Stimulated activated CD4-positive, alpha-beta T cell treated with anti-CD3 and anti-CD28 coated beads, Interleukin-1b, Interleukin-23, amount 100 ng/mL, for 1 hour (primary cell): ENCODE measurements at places on chromosomes 16 and 17.
A peak's percentile ranks its signal among the peaks of the same experiment; 100 is the strongest.

GRCh38 chr16:57814896-57815295 is 12.6 kb upstream of the KIFC3 start:
- no peak for DNase-seq

DNA sequence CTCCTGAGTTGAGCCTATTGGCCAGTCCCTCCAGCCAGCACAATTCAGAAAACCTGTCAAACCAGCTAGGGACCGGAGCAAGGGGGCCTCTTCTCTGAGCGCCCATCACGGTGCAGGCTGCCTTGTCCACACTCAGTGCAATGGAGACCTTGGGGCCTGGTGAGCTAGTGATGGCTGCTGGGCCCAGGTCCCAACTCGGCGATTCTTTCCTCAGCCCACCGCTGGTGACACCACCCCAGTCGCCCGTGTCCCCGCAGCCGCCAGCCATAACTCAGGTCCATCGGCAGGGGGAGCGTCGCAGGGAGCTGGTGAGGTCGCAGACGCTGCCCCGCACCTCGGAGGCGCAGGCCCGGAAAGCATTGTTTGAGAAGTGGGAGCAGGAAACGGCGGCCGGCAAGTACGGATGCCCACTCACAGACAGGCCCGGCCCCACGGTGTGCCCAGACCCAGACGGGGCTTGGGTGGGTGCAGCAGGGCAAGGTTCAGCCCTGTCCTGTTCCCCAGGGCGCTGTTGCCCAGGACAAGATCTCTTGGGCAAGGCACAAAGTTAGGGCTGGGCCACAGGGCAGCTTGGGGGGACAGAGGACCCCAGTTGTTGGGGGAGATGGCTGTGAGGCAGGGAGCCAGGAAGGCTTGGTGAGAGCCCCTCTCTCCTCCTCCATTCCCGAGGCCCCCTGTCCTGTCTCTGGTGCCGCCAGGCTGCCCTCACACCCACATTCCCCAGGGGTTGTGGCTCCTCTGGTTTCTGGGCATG is 10.8 kb downstream of the SMTNL2 start:
- no peak for DNase-seq

- DNase-seq: no peak
Observed at GRCh38 chr17:54324813-54325212, 502.1 kb downstream of the KIF2B start.

GRCh38 chr16:14035092-14035491 is 36.0 kb upstream of the MRTFB start:
- no peak for DNase-seq

- no peak for DNase-seq
Observed at GRCh38 chr17:32520104-32520701, 33.4 kb downstream of the CDK5R1 start.

DNA sequence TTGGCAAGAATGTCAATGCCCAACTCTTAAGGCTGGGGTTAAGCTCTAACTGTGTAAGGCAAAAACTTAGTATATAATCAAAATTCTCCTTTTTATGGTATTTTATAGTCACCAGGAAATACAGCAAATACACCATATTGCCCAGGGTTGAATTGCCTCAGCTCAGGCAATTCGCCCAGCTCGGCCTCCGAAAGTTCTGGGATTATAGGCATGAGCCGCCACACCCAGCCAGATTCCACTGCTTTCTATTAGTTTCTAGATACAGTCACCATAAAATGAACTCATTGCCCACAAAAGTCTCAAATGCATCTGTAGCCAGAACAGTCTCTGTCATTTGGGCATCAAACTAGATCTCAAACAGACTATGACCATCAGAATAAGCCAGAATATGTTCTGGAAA is 238.7 kb upstream of the TOX3 start:
- DNase-seq: no peak

- DNase-seq: no peak
Observed at GRCh38 chr16:57940382-57940966, 30.5 kb downstream of the CNGB1 start.

DNA sequence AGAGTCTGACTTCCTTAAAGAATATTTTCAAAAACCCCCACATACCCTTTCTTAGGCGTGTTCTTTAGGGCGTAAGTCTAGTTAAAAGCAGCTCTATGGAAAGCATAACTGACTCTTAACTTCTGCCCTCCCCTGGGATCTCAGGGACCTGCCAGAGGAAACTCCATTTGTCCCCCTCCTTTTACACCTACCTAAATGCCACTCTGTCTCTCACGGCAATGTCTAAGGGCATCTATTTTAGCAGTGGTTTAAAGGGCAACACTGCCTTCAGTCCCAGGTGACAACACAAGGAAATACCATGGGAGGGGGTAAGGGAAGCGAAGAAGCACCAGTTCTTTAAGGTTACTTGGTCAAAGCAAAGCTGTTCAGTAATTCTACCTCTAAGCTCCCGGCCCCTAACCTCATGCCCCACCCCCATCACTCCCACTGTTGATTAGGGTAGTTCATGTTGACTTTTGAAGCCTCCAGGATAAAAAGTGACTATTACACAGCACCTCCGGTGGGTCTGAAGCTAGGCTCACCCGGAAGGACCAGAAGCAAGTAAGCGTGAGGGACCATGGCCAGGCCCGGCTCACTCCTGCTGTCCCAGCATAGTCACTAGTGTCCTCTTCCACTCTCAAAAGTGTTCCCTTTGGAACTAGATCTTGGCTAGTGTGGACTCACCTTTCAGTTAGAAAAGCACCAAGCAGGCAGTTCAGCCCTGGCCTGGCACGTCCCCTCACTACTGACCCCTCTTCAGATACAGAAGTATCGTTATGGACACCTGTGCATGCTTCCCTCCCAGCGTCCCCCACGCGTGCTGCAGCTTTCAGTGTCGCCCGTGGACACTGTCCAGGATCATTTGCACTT is 47.1 kb downstream of the CYTH1 start:
- no peak for DNase-seq

GRCh38 chr17:77285594-77286390 is 145.0 kb downstream of the SEC14L1 start:
- DNase-seq: no peak

DNA sequence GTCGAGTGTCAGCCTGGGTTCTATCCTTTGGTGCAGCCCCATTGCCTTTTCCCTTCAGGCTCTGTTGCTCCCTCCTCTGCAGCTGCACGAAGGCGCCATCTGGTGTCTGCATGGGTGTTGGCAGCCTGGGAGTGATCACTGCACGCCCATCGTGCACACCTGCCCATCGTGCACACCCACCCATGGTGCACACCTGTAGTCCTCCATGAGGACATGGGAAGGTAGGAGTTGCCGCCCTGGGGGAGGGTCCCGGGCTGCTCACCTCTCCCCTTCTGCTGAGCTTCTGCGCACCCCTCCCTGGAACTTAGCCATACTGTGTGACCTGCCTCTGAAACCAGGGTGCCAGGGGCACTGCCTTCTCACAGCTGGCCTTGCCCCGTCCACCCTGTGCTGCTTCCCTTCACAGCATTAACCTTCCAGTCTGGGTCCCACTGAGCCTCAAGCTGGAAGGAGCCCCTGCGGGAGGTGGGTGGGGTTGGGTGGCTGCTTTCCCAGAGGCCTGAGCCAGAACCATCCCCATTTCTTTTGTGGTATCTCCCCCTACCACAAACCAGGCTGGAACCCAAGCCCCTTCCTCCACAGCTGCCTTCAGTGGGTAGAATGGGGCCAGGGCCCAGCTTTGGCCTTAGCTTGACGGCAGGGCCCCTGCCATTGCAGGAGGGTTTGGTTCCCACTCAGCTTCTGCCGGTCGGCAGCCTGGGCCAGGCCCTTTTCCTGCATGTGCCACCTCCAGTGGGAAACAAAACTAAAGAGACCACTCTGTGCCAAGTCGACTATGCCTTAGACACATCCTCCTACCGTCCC is 2.9 kb downstream of the CTRL start:
- peak; percentile 63 for DNase-seq

GRCh38 chr16:83224642-83225041 is 583.1 kb upstream of the HSBP1 start:
- DNase-seq: no peak

GRCh38 chr16:83532634-83533033 is 275.1 kb upstream of the HSBP1 start:
- DNase-seq: no peak

DNA sequence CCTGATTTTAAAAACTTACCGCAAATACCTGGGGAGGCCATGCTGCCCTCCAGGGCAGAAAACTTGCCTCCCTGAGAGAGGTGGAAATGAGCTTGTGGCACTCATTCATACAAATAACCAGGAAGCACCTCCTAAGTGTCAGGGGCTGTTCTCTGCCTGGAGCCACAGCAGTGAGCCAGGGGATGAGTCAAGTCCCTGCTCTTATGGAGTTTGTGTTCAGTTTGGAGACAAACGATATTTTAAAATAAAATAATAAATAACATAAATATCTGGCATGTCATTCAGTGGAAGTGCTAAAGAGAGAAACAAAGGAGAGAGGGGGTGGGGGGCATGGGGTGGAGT is 313.8 kb downstream of the C16orf95 start:
- no peak for DNase-seq

DNA sequence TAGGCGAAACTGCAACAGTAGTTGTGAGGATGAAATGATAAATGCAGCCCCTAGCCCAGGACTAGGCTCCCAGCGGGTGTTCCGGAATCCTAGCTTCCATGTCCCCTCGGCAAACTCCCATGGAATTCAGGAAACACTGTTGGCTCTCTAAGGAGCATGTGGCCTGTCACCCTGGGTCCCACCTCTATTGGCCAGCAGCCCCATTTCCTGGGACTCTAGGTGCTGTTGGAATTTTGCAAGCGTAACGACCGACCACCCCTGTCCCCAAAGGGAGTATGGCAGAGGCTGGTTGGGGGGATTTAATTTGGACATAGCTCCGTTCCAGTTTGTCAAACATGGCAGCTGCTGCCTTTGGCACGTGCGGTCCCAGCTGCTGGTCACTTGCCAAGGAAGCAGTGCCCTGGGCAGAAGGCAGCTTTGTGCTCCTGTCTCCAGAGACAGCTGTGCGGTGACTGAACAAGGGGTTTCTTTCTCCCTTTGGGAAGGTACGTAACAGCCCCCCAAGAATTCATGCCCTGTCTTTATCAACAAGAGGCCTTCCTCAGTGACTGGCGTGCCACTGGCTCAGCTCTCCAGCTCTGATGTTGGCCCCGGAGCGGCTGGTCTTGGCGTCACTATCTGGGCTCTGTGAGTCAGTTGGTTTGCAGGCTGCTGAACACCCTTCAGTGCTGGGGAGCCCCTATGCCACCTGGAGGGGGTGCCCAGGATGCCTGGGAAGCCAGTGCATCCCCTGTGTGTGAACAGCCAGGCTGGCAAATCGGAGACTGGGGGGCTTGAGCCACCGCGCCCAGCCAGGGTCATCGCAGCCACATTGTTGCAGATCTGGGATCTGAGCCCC is 235.2 kb upstream of the TNRC6C start:
- no peak for DNase-seq

DNA sequence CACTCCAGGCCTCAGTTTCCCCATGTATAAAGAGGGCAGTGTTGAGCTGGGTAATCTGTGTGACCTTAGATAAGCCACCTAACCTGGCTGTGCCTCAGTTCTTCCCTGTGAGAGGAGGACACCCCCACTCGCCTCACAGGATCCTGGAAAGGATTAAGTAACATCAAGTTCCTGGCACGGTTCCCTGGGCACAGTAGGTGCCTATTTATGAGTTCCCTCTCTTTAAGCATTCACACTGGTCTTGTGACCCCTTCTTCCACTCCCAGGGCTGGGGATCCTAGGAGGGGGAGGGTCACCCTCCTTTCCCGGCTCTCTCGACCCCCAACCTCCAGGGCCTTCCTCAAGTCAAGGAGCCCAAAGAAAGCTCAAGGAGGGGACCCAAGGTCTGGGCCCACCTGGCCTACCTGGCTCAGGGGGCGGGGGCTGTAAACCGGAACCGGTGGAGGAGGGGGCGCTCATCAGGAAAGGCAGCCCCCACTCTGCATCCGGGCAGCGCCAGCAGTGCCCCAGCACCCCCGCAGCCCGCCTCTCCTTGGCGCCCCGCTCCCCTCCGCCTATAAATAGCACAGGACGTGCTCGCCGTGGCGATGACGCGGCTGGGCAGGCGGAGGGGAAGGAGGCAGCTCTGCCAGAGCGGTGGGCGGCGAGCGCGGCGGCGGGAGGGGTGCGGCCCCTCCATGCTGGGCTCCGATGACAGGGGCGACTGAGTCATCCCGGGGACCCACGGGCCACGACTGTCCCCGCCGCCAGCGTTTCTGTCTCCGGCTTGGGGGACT is 9.4 kb downstream of the RPL19 start:
- no peak for DNase-seq

DNA sequence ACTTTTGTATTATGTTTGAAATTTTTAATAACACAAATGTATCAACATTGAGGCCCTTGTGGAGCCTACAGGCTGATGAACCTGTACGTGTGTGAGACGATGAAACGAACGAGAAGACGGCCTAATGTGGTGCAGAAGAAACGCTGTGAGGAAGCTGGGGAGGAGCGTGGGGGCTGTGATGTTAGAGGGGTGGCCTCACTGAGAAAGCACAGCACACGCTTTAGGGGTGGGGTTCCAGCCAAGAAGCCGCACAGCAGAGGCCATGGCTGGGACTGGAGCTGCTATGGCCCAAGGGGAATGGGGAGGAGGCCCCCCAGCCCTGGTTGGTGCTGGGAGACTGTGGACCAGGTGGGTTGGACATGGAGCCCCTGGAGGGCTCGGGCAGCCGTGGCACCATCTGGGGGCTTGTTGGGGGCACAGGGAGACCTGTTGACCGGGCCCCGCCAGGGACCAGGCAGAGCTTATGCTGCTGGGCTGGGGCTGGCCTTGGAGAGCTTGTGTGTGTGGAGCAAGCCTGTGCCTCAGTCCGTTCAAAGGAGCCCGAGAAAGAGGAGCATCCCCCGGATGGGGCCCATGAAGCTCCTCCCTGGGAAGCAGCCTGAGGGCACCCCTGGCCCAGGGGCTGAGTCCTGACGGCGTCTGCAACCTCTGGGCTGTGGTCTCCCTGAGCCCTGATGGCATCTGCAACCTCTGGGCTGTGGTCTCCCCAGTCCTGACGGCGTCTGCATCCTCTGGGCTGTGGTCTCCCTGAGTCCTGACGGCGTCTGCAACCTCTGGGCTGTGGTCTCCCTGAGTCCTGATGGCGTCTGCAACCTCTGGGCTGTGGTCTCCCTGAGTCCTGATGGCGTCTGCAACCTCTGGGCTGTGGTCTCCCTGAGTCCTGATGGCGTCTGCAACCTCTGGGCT is 44.7 kb downstream of the METRNL start:
- no peak for DNase-seq

- no peak for DNase-seq
Observed at GRCh38 chr17:10069301-10069700, 129.1 kb downstream of the GAS7 start.

DNA sequence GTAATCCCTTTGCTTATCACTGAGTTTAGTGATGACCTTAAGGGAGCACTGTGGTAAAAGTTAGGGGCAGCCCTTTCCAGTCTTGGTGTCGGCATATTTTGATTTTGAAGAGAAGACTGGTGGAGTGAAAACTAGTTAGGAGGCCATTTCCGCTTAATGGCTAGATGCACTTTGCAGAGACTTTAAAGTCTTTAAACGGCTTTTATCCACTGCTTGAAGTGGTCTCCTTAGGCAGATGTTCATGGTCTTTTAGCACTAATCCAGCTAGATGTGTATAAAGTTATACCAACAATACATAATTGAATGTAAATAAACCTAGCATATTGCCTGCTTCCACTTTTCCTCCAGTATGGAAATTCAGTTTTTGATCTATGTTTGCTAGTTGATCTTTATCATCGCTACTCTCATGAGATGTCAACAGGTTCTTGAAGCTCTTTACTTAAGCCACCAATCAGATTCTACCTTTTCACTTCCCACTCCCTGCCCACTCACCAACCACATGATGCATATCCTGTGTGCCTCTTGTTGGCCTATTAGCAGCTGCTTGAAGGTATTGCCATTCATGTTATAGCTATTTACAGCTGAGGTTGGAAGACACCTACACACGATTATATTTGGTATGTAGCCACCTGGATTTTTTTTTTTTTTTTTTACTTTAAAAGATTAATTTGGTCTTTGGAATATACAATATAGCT is 132.0 kb downstream of the NLK start:
- no peak for DNase-seq
